ENCODE measurements at places on chromosomes 11 and 22.

DNA sequence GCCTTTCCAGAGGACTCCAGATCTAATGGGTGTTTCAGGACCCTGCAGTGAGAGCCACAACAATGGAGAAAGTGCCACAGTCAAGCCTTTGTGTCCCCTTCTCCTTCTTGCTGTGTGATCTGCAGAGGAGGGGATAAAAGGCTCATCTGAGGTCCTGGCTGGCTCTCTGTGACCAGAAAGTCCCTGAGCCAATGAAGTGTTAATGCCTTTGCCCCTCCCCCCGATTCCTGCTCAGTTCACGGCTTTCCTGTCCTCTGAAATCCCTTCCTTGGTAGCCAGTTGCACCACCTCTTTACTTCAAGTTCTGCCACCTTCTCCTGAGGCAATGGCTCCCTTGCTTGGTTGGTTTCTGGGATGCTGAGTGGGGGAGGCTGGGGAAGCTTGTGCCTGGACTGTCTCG is 47.6 kb downstream of the FLI1 start:
- H3K4me1 ChIP-seq, result peaks cover 4% of the 10 kb centered on the region
- no peak overlapping the region for H3K27ac ChIP-seq
- no peaks in the 10 kb centered on the region for H3K36me3 ChIP-seq
- H3K4me3 ChIP-seq, result no peak overlapping the region
- no peak for DNase-seq

- no peaks in the 10 kb centered on the region for H3K36me3 ChIP-seq
- H3K27ac ChIP-seq, result no peak overlapping the region
- no peak for DNase-seq
- H3K4me3 ChIP-seq, result no peak overlapping the region
- H3K4me1 ChIP-seq, result no peaks in the 10 kb centered on the region
- H3K27me3 ChIP-seq, result no peaks in the 10 kb centered on the region
Measured at GRCh38 chr11:21888814-21889213, 304.1 kb upstream of the ANO5 start.

- peak overlapping the region; percentile 18 for H3K4me3 ChIP-seq
- H3K4me1 ChIP-seq, result no peaks in the 10 kb centered on the region
- H3K27me3 ChIP-seq, result no peaks in the 10 kb centered on the region
- peak; percentile 51 for DNase-seq
- no peak overlapping the region for H3K27ac ChIP-seq
Measured at GRCh38 chr22:36546092-36546804, 17.3 kb upstream of the EIF3D start.

- H3K4me3 ChIP-seq, result no peak overlapping the region
- no peaks in the 10 kb centered on the region for H3K4me1 ChIP-seq
- H3K27ac ChIP-seq, result no peak overlapping the region
- H3K36me3 ChIP-seq, result 0 out of 2 replicates have a peak, but pooled peaks cover 4% of the 10 kb centered on the region
- DNase-seq, result no peak
Measured at GRCh38 chr11:57425565-57426438, 1.1 kb downstream of the SLC43A3 start.

DNA sequence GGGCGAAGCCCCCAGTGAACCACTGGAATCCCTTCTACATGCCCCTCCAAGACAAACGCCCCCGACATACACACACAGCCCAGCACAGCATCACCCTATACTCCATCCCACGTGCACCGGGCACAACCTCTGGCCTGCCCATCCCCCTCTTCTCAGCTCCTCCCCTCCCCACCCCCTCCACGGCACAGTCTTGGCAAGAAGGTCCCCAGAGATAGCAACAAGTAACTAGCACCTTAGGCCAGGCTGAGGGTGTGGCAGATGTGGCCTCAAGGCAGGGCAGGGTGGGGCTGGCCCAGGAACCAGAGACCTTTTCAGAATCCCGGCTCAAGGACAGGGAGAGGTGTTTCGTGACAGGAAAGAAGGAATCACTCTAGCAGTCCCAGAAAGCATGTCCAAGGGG is 54.3 kb downstream of the CYTH4 start:
- no peak overlapping the region for H3K27ac ChIP-seq
- no peak overlapping the region for H3K4me3 ChIP-seq
- H3K36me3 ChIP-seq, result no peaks in the 10 kb centered on the region
- no peak for DNase-seq
- H3K27me3 ChIP-seq, result no peaks in the 10 kb centered on the region

- H3K4me3 ChIP-seq, result no peak overlapping the region
- no peaks in the 10 kb centered on the region for H3K27me3 ChIP-seq
- no peak for DNase-seq
Measured at GRCh38 chr11:3008746-3009336, 16.7 kb upstream of the NAP1L4 start.

DNA sequence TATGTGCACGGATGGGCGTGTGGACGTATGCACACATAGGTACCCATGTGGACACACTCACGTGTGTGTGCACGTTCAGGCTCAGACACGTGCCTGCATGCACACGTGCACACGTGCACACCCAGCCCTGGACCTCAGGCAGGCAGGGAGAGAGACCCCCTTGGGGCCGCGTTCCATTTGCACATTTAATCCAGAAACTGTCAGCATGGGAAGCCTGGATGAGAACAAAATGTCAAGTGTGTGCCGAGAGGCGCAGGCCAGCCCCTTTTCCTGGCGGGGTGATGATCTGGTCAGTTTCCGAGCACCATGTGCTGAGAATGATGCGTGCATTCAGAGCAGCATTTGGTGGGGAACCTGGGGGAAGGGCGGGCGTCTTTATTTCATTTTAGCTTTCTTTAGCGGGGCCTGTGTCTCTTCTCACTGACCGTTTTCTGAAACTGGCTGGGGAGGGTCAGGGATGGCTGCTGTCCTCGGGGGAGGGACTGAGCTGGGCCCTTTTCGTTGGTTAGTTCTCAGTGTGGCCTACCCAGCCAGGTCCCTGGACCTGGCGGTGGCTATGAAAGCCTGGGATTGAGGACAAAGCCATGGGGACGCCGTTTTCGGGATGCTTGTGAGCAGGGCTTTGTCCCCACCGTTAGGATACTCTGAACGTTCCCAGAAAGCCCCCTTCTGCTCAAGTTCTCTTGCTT is 96.3 kb downstream of the KCNQ1 start:
- H3K4me1 ChIP-seq, result no peaks in the 10 kb centered on the region
- DNase-seq, result no peak
- no peaks in the 10 kb centered on the region for H3K36me3 ChIP-seq

- no peak overlapping the region for H3K27ac ChIP-seq
- no peak for DNase-seq
- H3K27me3 ChIP-seq, result no peaks in the 10 kb centered on the region
- no peak overlapping the region for H3K4me3 ChIP-seq
- H3K4me1 ChIP-seq, result no peaks in the 10 kb centered on the region
Measured at GRCh38 chr22:30186041-30186440, 60.5 kb downstream of the LIF start.

GRCh38 chr11:64245401-64245796 is 1.3 kb downstream of the PPP1R14B start:
- peaks cover 40% of the 10 kb centered on the region for H3K4me1 ChIP-seq
- DNase-seq, result no peak
- no peaks in the 10 kb centered on the region for H3K27me3 ChIP-seq

DNA sequence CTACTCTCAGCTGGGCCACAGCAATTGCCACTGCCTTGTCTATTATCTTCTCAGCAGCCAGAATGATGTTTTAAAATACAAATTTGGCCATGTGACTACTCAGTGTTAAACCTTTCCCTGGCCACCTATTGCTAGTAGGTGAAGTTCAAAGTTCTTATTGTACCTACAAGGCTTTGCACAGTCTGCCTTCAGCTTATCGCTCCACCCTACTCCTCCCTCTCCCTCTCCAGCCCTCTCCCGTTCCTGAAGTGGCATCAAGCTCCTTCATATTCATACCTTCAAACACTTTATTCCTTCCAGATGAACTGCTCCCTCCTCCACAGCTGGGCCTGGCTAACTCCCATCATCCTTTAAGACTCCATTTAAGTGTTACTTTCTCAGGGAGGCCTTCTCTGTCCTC is 37.3 kb downstream of the OR10A6 start:
- H3K4me1 ChIP-seq, result 0 out of 2 replicates have a peak, but pooled peaks cover 2% of the 10 kb centered on the region
- H3K27me3 ChIP-seq, result no peaks in the 10 kb centered on the region
- DNase-seq, result no peak
- H3K36me3 ChIP-seq, result no peaks in the 10 kb centered on the region

- DNase-seq, result no peak
- H3K27ac ChIP-seq, result no peak overlapping the region
- no peaks in the 10 kb centered on the region for H3K4me1 ChIP-seq
- no peak overlapping the region for H3K4me3 ChIP-seq
- no peaks in the 10 kb centered on the region for H3K36me3 ChIP-seq
- H3K27me3 ChIP-seq, result no peaks in the 10 kb centered on the region
Measured at GRCh38 chr11:126537492-126537891, 182.0 kb downstream of the ST3GAL4 start.

GRCh38 chr11:64457416-64458010 is 98.6 kb downstream of the RPS6KA4 start:
- no peak for DNase-seq
- H3K4me1 ChIP-seq, result peaks cover 7% of the 10 kb centered on the region
- no peaks in the 10 kb centered on the region for H3K36me3 ChIP-seq
- no peak overlapping the region for H3K27ac ChIP-seq

GRCh38 chr11:112320668-112321067 is 60.0 kb upstream of the PLET1 start:
- H3K27me3 ChIP-seq, result no peaks in the 10 kb centered on the region
- no peak overlapping the region for H3K4me3 ChIP-seq
- no peak for DNase-seq
- peaks cover 15% of the 10 kb centered on the region for H3K4me1 ChIP-seq
- H3K27ac ChIP-seq, result no peak overlapping the region

DNA sequence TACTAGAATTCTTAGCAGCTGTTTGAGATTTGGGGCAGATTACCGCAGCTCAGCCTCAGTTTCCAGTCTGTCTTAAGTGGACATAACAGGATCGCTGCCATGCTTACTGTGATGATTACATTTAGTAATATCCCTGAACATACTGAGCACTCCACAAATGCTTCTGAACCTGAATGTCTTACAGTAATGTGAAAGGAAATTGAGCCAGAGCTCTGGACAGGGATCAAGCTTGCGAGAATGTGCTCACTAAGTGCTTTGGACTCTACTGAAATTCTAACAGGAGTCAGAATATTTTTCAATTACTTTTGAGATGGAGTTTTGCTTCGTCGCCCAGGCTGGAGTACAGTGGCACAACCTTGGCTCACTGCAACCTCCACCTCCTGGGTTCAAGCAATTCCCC is 118.6 kb upstream of the RASSF10 start:
- H3K4me3 ChIP-seq, result no peak overlapping the region
- DNase-seq, result no peak
- peaks cover 14% of the 10 kb centered on the region for H3K4me1 ChIP-seq
- H3K36me3 ChIP-seq, result peaks cover 2% of the 10 kb centered on the region
- no peak overlapping the region for H3K27ac ChIP-seq
- H3K27me3 ChIP-seq, result no peaks in the 10 kb centered on the region

GRCh38 chr11:123532131-123532530 is 102.1 kb downstream of the GRAMD1B start:
- H3K36me3 ChIP-seq, result no peaks in the 10 kb centered on the region
- H3K4me3 ChIP-seq, result no peak overlapping the region
- no peaks in the 10 kb centered on the region for H3K27me3 ChIP-seq
- H3K27ac ChIP-seq, result no peak overlapping the region
- DNase-seq, result no peak

DNA sequence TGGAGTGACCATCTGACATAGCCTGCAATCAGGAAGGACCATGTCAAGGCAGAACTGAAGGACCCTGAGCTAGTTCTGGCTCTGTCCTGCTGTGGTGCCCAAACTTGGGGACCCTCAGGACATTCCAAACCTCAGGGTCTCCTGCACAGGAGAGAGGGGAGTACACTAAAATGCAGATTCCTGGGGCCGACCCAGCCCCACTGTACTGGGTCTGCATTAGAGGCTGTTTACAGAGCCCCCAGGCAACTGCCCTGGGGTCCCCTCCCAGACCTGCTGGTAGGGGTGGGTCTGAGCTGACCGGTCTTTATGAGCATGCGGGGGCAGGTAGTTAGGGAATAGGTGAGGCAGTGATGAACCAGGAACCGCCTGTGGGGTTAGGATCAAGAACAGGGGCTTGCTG is 6.8 kb downstream of the TRPM5 start:
- no peak for DNase-seq
- H3K27ac ChIP-seq, result no peak overlapping the region
- H3K36me3 ChIP-seq, result no peaks in the 10 kb centered on the region
- H3K4me3 ChIP-seq, result no peak overlapping the region
- H3K4me1 ChIP-seq, result no peaks in the 10 kb centered on the region

GRCh38 chr11:34063061-34063795 is 11.7 kb downstream of the CAPRIN1 start:
- H3K27ac ChIP-seq, result no peak overlapping the region
- H3K27me3 ChIP-seq, result no peaks in the 10 kb centered on the region
- no peaks in the 10 kb centered on the region for H3K4me1 ChIP-seq
- H3K4me3 ChIP-seq, result no peak overlapping the region

DNA sequence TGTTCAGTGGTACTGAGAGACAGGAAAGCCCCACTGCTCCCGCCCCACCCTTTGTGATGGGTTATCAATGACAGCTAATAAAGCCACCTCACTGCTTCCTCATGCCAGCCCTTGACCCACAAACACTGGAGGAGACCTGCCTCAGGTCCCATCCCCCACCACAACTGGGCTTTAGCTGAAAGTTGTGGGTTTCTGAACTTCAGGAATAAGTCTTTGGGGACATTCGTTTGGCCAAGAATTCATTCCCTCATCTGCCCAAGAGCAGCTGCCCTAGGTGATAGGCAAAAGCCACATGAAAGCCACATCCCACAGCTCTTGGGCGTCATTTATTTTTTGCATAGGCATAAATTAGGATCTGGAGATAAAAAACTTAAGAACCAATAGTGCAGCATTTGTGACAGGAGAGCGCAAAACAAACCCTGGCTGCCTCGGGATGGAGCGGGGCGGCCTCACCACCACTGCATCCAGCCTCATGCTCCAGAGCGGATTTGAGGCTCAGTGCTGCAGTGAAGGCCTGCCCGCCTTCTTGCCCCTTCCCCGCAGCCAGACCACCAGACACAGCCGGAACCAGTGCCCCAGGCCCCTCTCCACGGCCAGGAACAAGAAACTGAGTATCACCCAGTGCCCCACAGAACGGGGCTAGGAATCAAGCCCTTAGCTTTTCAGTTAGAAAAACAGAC is 21.2 kb downstream of the SUN2 start:
- H3K4me3 ChIP-seq, result no peak overlapping the region
- no peak for DNase-seq
- no peaks in the 10 kb centered on the region for H3K4me1 ChIP-seq
- H3K27ac ChIP-seq, result no peak overlapping the region
- H3K27me3 ChIP-seq, result no peaks in the 10 kb centered on the region

DNA sequence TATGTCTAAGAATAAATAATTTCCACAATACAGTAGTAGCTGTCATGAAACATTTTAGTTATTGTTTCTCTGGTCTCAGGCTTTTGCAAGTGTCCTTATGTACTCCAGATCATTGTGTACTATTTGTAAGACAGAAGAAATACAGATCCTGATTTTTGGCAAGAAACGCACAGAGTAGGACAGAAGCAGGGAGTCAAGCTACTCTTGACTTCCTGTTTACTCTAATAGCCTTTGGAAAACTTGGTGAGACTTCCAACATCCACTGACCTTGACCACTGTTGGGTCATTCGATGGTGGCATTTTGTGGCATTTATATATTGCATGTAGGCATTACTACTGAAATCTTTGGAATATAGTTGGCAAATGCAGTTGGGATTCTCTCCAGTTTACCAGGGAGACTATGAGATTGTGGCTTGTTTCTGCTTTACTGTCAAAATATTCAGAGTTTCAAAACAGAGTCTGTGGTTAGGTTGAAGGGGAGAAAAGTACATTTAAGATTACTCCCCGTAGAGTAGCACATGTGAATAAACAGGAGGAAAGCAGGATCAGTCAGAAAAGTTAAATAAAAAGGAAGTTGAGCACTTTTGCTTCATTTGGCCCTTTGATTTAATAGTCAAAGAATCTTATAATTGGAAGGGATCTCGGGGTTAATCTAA is 726.1 kb upstream of the CCDC90B start:
- H3K36me3 ChIP-seq, result no peaks in the 10 kb centered on the region
- no peaks in the 10 kb centered on the region for H3K4me1 ChIP-seq
- no peak overlapping the region for H3K27ac ChIP-seq
- H3K4me3 ChIP-seq, result no peak overlapping the region
- H3K27me3 ChIP-seq, result no peaks in the 10 kb centered on the region
- DNase-seq, result no peak
